ENCODE measurements at places on chromosomes 6 and 20.

DNA sequence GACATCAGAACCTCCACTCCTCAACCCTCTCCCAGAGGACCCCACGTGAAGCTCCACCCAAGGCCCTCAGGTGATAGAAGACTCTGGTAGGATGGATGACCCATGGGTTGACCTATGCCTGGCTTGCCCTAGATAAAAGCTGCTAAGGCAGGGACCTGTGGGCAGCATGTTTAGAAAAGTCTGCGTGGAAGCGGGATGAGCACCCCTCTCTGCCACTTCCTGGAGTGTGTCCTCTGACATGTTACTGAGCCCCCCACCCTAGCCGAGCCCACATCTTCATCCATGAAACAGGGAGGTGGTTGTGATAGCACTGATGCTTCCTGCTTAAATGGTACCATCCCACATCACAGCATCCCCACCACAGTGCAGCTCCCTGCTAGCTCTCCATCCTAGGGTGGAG, 21.8 kb downstream of the MOCS1 start:
- no peak for DNase-seq

DNA sequence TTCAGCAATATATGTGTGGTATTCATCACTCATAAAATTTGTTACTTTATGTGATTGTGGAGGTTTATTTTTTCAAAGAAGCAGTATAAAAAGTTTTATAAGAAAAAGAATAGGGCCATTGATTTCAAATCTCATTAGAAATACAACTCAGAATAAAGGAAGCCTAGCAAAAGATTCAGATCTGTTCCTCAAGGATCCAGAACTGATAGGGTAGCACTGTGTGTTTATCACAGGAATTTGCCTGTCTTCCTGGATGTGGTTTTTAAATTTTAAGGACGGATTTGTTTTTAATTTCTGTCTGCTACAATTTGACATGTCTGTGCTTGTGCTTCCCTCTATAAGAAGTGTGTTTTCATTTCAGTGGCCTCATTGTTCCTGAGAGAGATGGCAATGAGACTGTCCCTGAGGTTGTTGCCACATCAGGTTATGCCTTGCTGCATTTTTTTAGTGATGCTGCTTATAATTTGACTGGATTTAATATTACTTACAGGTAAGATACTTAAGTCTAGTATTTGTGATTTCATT, 74.6 kb downstream of the ATRN start:
- DNase-seq = no peak

DNA sequence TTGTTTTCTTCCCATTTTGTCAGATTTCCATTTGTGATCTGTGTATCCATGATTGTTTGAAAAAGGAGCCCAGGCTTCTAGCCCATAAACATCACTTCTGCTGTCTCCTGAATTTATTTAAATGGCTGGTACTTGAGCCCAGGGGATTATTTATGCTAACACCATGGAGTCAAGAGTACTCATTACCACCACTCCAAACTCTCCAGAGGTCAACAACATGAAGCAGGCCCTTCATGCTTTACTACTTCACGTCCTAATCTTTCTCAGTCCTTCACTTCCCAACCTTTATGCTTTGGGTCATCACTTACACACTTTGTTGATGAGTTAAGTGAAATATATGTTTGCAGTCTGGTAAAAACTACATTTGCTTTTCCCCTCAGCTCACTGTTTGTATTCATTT, 247.8 kb downstream of the BMP2 start:
- no peak for DNase-seq

- DNase-seq = no peak
These were observed 595 bp downstream of the FKBPL start for GRCh38 chr6:32129297-32130088.

DNA sequence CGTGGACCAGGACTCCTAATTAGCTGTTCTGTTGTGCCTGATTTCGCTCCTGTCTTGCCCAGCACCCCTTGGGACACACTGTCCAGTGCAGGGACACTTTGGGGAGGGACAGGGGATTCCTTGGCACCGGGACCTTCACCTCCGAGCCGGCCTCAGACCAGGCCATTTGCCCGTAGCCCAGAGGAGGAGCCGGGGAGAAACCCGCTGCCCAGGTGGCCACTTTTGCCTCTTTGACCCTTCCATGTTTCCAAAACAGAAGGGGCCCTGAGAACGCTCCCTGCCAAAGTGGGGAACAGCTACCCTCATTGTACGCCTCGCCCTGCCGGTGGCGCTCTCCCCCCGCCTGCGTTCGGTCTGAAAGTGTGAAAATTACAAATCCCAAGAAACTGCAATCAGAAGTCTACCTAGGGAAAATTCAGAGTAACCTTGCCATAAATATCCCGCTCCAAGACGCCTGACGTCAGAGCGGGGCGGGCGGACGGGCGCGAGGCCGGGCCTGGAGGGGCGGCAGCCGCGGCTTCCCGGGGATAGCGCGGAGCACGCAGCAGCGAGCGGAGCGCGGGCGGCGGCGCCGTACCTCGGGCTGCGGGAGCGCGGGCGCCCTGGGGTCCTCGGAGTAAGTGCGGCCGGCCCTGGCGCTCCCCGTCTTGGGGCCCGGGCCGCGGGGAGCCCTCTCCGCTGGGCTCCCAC, at the start of gene DAAM2:
Gene DAAM2, plus strand, starts transcription at position 527 of the 690 bp plus-strand sequence. CDS start 63,927 bp downstream, outside the sequence.
- no peak for DNase-seq

GRCh38 chr6:167122827-167123657, at the start of gene CCR6:
CCR6 (plus strand) TSS chr6:167123096; CDS start chr6:167136135, 13,039 bp downstream.
- DNase-seq = no peak

DNA sequence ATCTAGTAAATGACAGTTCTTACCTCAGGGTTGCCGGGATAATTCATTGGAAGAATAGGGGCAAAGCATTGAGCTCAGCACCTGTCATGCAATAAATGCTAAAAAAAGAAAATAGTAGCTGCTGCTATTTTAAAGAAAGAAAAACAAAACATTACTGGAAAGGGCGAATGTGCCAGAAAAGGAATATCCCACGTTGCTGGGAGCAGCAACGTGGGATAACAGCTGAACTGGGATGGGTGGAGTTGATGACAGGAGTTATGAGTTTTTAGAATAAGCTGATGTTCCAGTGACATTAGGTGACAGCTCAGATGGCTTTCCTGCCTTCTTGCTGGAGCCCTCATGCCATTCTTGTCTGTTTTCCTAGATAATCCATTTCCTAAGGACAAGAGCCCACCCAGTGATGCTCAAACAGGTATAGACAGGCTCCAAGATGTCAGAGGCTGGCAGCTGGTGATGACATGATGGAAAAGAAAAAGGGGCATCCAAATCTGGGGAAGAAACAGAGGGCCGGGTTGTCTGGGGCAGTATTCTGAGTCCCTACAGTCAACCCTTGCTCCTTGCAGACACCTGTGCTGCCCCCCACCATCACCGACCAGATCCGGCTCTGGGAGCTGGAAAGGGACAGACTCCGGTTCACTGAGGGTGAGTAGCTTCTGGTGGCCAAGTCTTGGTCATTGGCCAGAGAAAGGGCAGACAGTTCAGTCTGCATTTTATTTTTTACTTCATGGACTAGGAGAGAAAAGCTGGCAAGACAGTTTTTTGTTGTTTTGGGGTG, 1.1 kb upstream of the VARS2 start:
- no peak for DNase-seq

All from cortex of kidney (tissue), 1 donor.